ENCODE measurements at places on chromosomes 2 and 18.

GRCh38 chr2:139872503-139872902 lies 1092.3 kb upstream of the NXPH2 start:
- no peak for DNase-seq

DNA sequence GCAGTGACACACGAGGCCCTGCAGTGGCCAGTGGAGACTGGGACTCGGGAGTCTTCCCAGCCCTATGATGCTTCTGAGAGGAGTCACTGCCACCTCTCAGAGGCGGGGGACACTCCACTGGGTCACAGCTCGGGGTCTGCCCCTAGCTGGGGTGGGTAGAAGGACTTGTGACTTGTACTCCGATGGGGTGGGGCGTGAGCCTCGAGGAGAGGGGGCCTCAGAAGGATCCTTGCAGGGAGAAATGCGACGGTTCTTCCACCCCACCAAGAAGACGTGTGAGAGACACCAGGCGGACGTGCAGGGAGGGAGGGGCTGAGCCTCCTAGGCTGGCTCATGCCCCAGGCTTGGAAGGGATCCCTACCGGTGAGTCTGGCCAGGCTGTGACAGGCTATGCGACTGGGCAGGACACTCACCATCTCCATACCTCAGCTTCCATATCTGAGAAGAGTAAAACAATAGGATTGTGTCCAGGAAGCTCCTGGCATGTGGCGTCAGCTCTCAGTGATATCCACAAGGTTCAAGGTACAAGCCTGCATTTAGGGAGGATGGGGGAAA lies 11.1 kb upstream of the OTOS start:
- no peak for DNase-seq

DNA sequence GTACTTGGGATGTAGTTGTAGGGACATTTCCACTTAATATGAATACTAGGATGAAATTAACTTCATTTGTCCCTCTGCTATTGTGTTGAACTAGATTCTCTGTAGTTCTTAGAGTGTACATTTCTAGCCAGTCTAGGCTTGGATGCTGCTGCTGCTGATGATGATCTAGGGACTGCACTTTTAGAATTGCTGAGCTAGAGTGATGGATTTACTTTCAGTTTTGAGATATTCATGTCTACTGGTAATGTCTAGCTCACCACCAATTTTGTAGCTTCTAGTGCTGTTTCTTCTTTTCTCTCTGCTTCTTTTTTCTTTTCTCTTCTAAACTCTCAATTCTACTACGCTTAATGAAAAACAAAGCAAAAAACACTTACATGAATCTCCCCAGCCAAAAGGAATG lies 49.4 kb downstream of the MRPS9 start:
- DNase-seq: no peak

DNA sequence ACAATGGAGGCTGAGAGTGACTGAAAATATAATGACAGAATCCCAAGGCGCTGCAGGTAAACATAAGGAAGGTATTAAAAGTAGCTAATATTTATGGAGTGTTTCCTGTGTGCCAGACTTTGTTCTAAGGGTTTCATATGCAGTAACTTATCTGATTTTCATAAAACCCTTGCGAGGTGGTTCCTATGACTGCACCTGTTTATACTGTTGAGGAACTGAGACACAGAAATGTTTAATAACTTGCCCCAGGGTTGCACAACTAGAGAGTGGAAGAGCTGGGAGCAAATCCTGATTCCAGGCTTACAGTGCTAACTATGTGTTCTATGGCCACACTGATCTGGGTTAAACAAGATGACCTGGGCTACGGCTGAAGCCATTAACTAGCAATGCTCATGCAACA lies 2.4 kb downstream of the SP110 start:
- no peak for DNase-seq

- no peak for DNase-seq
Observed at GRCh38 chr2:12050396-12050795, 304.0 kb downstream of the LPIN1 start.

GRCh38 chr18:75429975-75430374 lies 2.5 kb upstream of the SMIM21 start:
- no peak for DNase-seq

DNA sequence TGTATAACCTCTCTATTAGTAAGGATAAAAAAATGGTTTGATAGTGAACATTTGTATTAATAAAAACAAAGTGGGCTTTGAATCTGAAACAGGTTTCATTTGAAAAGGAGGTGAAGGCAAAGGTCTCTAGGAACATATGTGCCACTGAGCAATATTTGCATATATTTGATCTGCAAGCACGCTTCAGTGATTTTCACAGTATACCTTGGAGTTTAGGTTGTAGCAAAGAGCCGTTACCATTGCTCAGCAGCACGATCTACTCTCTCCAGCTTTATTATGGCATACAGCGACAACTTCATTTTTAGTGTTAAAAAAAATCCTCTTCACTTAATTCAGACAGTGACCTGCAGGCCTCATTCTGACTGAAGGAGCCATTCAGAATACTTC lies 75.8 kb upstream of the ZEB2 start:
- no peak for DNase-seq

DNA sequence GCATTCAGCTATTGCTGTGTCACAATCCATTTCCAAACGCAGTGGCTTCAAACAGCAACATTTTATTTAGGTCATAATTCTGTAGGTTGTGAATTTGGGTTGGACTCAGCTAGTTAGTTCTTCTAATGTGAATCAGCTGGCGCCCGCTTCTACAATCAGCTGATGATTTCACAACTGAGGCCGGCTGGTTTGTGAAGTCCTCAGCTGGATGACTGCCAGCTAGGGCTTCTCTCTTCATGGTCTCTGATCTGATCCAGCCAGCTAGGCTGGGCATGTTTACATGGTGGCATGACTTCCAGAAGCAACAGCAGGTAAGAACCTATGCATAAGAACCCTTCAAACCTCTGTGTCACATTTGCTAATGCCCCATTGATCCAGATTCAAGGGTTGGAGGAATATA lies 172.0 kb downstream of the SLC4A10 start:
- DNase-seq: no peak

DNA sequence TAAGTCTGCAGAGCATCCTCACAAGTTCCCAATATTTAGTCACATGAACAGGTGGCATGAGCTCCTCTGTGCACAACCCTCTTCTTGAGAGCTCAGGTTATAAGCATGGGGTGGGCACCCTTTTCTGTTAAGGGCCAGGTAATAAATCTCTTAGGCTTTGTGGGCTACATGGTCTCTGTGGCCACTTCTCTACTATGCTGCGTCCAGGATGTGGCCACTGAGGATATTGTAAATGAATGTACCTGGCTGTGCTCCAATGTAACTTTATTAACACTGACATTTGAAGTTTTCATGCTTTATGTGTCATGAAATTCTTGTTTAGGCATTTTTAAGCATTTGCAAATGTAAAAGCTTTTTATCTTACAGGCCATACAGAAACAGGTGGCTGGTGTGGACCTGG lies 116.8 kb upstream of the ST6GAL2 start:
- no peak for DNase-seq

- no peak for DNase-seq
Observed at GRCh38 chr18:3293196-3293951, 31.4 kb downstream of the MYL12B start.

- no peak for DNase-seq
Observed at GRCh38 chr18:31590570-31590969, 1.1 kb upstream of the TTR start.

DNA sequence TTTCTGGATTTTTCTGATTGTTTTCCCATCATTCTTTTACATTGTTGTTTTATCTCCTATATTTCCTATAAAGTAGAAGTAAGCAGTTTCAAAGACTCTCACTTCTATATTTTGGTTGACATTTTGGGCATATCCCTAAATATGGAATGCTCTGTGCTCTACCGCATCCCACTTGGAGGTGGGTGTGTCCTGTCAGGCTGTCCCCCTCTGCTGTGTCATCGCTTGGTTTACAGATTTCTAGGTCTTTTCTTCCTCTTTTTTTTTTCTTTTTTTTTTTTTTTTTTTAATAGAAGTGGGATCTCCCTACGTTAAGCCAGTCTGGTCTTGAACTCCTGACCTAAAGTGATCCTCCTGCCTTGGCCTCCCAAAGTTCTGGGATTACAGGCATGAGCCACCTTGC lies 13.3 kb downstream of the DGKD start:
- DNase-seq: no peak

DNA sequence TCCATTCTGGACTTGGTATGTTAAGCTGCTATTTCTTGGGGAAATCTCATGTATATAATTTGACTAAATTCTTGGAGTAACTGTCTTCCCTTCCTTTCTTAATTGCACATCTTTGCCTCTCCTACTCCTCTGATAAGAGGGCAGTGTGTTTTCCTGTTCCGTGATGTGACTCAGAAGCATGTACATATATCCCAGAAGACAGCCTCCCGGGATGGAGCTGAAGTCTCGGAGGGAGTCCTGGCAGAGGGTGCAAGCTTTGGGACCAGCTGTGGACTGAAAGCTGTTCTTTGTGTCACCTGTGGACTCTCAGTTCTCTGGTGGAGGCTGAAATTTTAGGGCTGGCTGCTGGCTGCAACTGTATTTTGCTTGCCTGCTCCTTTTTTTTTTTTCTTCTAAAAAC lies 54.7 kb upstream of the MGAT5 start:
- no peak for DNase-seq

DNA sequence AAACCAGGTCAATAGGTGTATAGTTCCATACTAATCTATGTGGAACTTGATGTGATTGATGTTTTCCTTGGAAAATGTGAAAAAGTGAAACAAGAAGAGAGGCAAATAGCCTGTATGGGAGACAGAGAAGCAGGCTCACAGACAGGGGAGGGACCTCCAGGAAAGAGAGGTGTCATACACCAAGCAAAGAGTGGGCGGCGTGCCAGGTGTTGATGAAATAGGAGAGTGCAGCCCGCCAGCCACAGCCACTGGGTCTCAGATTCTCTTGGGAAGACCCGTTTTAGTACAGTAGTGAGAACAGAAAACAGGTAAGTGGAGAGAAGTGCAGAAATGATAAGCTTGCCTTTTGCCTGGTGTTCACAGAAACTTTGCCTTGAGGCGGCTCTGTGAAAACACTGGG lies 301.9 kb downstream of the ZNF407 start:
- DNase-seq: no peak

DNA sequence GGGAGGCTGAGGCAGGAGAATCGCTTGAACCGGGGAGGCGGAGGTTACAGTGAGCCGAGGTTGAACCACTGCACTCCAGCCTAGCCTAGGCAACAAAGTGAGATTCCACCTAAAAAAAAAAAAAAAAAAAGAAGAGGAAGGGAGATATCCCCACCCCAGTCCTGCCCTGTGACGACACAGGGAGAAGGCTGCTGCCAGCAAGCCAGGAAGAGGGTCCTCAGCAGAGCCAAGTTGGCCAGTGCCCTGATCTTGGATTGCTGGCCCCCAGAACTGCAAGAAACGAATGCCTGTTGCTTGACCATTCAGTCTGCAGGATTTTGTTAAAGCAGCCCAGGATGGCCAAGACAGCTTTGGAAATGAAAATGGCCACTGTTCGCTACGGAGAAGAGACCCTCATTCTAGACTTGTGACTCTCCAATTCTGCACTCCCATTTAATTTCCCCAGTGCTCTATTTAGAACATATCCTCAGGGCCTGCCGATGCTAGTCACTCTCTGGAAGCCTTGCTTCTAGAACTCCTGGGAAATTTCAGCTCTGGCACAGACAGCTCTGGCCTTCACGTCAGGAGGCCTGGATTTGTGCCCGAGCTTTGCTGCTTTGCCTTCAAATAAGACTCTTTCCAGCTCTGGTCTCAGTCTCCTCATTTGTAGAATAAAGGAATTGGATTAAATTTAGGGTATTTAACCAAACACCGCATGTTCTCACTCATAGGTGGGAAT lies 15.7 kb upstream of the AMMECR1L start:
- no peak for DNase-seq

- no peak for DNase-seq
Observed at GRCh38 chr2:20449501-20450200, 2.8 kb downstream of the RHOB start.

- DNase-seq: no peak
Observed at GRCh38 chr2:166373951-166374350, 1.8 kb downstream of the SCN9A start.

DNA sequence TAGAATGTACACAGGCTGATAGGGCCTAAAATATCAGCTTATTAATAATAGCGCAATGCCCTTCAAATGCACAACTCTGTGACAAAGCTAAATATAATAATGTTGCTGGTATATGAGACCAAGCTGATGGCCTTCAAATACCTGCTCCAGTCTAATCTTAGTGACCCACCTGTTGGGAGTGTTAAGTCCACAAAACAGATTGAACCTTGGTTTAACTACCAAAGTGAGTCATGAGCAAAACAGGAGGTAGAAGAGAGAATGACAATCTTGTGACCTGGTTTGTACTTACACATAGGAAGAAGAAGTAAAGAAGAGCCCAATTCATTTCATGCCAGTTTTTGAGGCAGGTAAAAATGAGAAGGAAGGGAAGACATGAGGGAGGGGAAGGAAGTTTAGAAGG lies 295.0 kb downstream of the NR4A2 start:
- no peak for DNase-seq

DNA sequence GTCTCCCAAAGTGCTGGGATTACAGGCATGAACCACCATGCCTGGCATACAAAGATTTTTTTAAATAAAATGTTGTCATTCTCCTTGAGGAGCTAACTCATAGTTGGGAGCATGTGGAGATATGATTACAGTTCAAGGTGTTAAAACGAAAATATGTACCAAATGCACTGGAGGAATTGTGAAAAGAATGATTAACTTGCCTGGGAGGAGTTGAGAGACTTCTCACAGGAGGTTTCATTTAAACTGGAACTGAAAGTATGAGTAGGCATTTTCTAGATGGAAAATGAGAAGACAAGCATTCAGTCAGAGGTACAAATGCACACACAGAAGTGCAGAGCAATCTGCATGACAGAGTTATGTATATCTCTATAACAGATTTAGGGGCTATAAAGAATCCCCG lies 126.6 kb upstream of the PDE1A start:
- no peak for DNase-seq

DNA sequence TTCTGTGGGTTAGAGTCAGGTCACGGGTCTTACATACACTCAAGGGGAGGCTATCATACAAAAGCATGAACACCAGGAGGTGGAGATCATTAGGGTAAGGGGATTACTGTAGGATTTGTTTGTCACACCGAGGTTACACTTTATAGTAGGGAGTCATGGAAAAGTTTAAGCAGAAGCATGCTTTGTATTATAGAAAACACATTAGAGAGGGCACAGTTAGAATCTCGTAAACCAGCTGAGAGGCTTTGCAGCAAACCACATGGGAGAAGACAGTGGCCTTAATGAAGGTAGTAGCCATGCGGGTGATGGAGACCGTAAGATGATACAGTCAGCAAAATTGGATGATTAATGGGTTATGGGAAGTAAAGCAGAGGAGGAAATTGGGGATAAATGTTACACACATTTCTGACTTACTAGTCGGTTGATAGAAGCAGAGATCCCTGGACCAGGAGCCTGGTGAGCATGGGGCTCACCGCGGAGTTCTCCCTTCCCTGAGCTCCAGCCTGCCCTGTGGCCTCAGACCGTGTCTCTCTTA lies 75.6 kb downstream of the MAPRE2 start:
- no peak for DNase-seq

DNA sequence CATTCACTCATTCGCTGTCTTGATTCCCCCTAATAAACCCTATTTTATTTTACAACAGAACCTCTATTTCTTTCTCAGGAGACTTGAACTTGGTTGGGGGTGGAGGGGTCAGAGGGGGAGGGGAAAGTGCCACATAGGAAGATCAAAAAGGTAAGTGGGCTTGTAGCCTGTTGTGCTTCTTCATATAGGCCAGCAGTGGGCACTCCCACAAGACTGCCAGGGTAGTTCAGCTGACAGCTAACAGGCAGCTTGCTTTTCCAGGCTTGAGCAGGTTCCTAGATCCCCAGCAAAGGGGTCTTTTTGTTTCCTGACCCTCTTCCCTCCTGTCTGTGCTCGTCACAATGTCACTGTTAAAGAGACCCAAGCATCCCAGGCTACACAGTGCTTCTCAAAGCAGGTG lies 829 bp upstream of the KIAA2012 start:
- no peak for DNase-seq

Data from stimulated activated CD8-positive, alpha-beta memory T cell treated with anti-CD3 and anti-CD28 coated beads, Interleukin-7, amount 100 ng/mL, for 48 hours (primary cell).